T-helper 17 cell (primary cell): ENCODE measurements at places on chromosomes 3 and 15. TPM values are rescaled to one million over a fixed set of nuclear protein-coding genes. Genes with fewer than 3 reads are reported as not detected.

GRCh38 chr3:196268284-196269163 lies 19.0 kb downstream of the PCYT1A start:
- DNase-seq = no peak
- peaks cover 17% of the 10 kb centered on the region for H3K36me3 ChIP-seq
- no peaks in the 10 kb centered on the region for H3K27me3 ChIP-seq
- peak overlapping the region; percentile 91 for H3K27ac ChIP-seq

GRCh38 chr15:39478996-39479395 lies 101.9 kb upstream of the THBS1 start:
- H3K4me1 ChIP-seq = peaks cover 10% of the 10 kb centered on the region
- no peak for DNase-seq

GRCh38 chr3:178083906-178084866 lies 452.1 kb upstream of the KCNMB2 start:
- peaks cover 4% of the 10 kb centered on the region for H3K27me3 ChIP-seq
- H3K4me3 ChIP-seq = peak overlapping the region; percentile 58
- H3K27ac ChIP-seq = peak overlapping the region; percentile 85
- H3K4me1 ChIP-seq = peaks cover 15% of the 10 kb centered on the region

DNA sequence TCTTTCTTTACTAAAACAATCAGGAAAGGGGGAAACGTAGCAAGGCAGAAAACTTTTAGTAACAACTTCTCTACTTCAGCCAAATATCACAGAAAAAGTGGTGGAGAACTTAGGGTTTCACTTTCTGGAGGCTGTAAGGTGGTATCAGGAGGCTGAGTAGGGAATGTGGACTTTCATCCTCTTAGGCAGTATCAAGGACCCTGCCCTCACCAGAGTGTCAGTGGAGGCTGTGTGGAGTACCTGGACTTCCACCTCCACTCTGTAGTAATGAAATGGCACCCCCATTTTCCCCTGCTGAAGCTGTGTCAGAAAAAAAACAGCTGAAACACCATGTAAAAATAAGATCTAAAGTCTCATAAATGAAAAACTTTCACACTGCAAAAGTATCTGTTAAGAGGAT lies 11.2 kb upstream of the HHLA2 start:
- H3K4me1 ChIP-seq = no peaks in the 10 kb centered on the region
- no peak overlapping the region for H3K4me3 ChIP-seq
- no peaks in the 10 kb centered on the region for H3K27me3 ChIP-seq
- no peak overlapping the region for H3K27ac ChIP-seq

DNA sequence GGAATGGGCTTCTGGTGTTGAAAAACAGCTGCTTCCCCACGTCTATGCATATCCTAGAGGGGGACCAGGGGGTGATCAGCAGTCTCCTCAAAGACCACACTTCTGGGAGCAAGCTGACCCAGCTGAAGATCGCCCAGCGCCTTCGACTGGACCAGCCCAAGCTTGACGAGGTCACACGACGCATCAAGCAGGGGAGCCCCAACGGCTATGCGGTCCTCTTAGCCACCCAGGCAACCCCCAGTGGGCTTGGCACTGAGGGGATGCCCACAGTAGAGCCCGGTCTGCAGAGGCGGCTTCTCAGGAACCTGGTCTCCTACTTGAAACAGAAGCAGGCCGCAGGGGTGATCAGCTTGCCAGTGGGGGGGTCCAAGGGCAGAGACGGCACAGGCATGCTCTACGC lies 2.5 kb downstream of the RBM15B start:
- peaks cover 34% of the 10 kb centered on the region for H3K4me1 ChIP-seq
- peak overlapping the region; percentile 85 for H3K27ac ChIP-seq
- no peak for DNase-seq
- no peaks in the 10 kb centered on the region for H3K27me3 ChIP-seq
- peak overlapping the region; percentile 75 for H3K4me3 ChIP-seq
- H3K36me3 ChIP-seq = peaks cover 4% of the 10 kb centered on the region

The BCHE gene
- not detected for total RNA-seq

The CEMIP gene
- total RNA-seq = 0.15 TPM

The HCN4 gene
- not detected for total RNA-seq

DNA sequence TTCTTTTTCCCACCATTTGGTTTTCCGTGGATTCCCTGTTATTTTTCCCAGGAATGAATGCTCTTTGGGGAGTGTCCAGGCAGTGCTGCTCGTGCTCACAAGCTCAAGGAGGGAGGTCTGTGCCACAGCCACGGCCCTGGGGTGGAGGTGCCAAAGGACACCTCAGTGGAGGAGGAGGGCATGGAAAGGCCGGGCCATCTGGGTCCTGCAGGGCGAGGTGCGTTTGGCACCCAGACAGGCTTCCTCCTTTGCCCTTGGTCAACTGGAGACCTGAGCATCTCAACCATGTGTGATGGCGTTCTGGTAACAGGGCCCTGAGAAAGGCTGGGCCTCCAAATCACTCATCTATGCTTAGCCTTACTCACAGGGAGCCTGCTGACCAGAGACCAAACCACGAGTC lies 25.4 kb downstream of the KY start:
- no peak overlapping the region for H3K27ac ChIP-seq
- H3K4me3 ChIP-seq = no peak overlapping the region
- no peak for DNase-seq
- H3K4me1 ChIP-seq = peaks cover 7% of the 10 kb centered on the region

- H3K4me1 ChIP-seq = no peaks in the 10 kb centered on the region
- H3K4me3 ChIP-seq = no peak overlapping the region
- no peak overlapping the region for H3K27ac ChIP-seq
- no peaks in the 10 kb centered on the region for H3K27me3 ChIP-seq
- no peaks in the 10 kb centered on the region for H3K36me3 ChIP-seq
Observed at GRCh38 chr15:27327467-27328025, 356.6 kb downstream of the GABRG3 start.

The PP2D1 gene
- total RNA-seq = not detected

The DUOXA2 gene
- not detected for total RNA-seq

The MORC1 gene
- total RNA-seq = not detected

- H3K4me1 ChIP-seq = no peaks in the 10 kb centered on the region
- no peak for DNase-seq
- H3K4me3 ChIP-seq = no peak overlapping the region
- H3K27me3 ChIP-seq = peaks cover 5% of the 10 kb centered on the region
- no peaks in the 10 kb centered on the region for H3K36me3 ChIP-seq
- no peak overlapping the region for H3K27ac ChIP-seq
Observed at GRCh38 chr3:56197259-56197965, 270.9 kb downstream of the ERC2 start.

- H3K36me3 ChIP-seq = no peaks in the 10 kb centered on the region
- H3K27ac ChIP-seq = peak overlapping the region; percentile 24
- no peak for DNase-seq
- H3K4me3 ChIP-seq = no peak overlapping the region
- peaks cover 9% of the 10 kb centered on the region for H3K4me1 ChIP-seq
Observed at GRCh38 chr3:99842826-99843589, 25.3 kb downstream of the CMSS1 start.

- H3K4me3 ChIP-seq = no peak overlapping the region
- DNase-seq = no peak
- no peaks in the 10 kb centered on the region for H3K36me3 ChIP-seq
- no peaks in the 10 kb centered on the region for H3K4me1 ChIP-seq
- no peak overlapping the region for H3K27ac ChIP-seq
- peaks cover 14% of the 10 kb centered on the region for H3K27me3 ChIP-seq
Observed at GRCh38 chr15:52278636-52279367, 16.8 kb downstream of the MYO5C start.

GRCh38 chr15:45647828-45648227 lies 13.0 kb downstream of the SQOR start:
- H3K27ac ChIP-seq = peak overlapping the region; percentile 88
- peaks cover under 1% of the 10 kb centered on the region for H3K36me3 ChIP-seq
- no peak for DNase-seq
- H3K27me3 ChIP-seq = no peaks in the 10 kb centered on the region

DNA sequence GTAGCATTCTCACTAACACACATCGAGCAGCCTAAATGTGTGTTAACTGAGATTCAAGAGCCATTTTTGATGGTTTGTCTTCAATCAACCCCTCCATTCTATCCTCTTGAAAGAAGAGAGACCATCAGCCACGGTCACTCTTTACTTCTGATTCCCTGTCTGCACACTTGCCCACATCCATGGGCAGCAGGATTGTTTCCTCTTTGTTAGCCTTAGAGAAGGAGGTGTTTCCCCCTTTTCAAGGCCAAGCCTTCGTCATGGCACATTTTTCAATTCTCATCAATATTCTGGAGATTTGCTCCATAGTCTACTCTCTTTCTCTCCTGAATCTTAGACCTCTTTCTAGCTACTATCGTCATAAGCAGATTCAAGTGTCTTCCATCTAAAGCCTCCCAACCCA lies 522.4 kb upstream of the NAALADL2 start:
- no peak overlapping the region for H3K27ac ChIP-seq
- H3K4me1 ChIP-seq = no peaks in the 10 kb centered on the region
- no peak overlapping the region for H3K4me3 ChIP-seq
- DNase-seq = no peak

GRCh38 chr15:39786447-39787056 lies 3.9 kb upstream of the FSIP1 start:
- H3K27me3 ChIP-seq = no peaks in the 10 kb centered on the region
- no peak for DNase-seq
- no peak overlapping the region for H3K4me3 ChIP-seq
- H3K4me1 ChIP-seq = peaks cover 31% of the 10 kb centered on the region
- H3K27ac ChIP-seq = peak overlapping the region; percentile 39

- peaks cover 12% of the 10 kb centered on the region for H3K27me3 ChIP-seq
- no peak for DNase-seq
- H3K4me3 ChIP-seq = no peak overlapping the region
- H3K27ac ChIP-seq = no peak overlapping the region
- H3K36me3 ChIP-seq = no peaks in the 10 kb centered on the region
Observed at GRCh38 chr15:59307165-59307537, 65.5 kb downstream of the MYO1E start.

GRCh38 chr3:113110267-113110666 lies 101.1 kb upstream of the BOC start:
- peaks cover 5% of the 10 kb centered on the region for H3K4me1 ChIP-seq
- DNase-seq = no peak
- H3K27ac ChIP-seq = no peak overlapping the region
- H3K36me3 ChIP-seq = peaks cover 3% of the 10 kb centered on the region
- H3K4me3 ChIP-seq = no peak overlapping the region

The CP gene
- total RNA-seq = not detected

GRCh38 chr3:29484633-29485032 lies 203.8 kb downstream of the RBMS3 start:
- DNase-seq = no peak
- no peak overlapping the region for H3K4me3 ChIP-seq

DNA sequence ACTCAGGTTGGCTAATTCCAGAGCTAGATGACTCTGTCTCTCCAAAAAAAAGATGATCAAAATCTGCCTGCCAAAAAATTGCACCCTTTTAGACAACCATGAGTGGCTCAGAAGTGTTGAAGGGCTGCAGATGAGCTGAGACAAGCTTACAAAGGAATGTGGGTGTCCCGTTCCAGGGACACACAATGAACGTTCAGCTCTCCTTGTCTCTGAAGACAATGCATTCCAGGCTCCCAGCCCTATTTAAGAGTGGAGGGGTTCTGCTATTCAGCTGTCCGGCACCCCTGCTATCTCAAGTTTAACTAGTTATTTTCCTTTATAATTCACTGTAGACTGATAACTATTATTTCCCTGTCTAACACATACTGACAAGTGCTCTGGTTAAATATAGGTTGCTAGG lies 355.1 kb upstream of the WNT5A start:
- no peak overlapping the region for H3K27ac ChIP-seq
- no peak overlapping the region for H3K4me3 ChIP-seq
- H3K36me3 ChIP-seq = no peaks in the 10 kb centered on the region
- no peak for DNase-seq

DNA sequence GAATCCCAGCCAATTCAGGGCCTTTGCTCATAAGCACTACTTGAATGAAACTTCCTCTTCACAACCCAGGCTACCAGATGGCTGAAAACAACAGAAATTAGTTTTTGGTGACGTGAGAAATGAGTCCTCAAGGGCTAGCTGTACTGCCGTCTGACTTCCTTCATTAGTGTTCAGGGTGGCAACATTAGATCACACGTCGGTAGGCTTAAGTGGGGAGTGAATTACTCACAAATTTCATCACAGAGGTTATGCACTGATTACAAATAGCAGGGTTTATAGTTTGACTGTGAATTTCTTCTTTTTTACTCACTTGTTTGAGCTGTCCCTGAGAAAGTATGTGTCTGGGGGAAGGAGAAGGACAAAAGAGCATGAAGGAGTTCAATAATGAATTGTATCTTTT lies 397.2 kb downstream of the GAP43 start:
- H3K4me3 ChIP-seq = no peak overlapping the region
- H3K27me3 ChIP-seq = peaks cover 6% of the 10 kb centered on the region
- no peaks in the 10 kb centered on the region for H3K4me1 ChIP-seq
- H3K36me3 ChIP-seq = no peaks in the 10 kb centered on the region

The OXTR gene
- total RNA-seq = not detected

DNA sequence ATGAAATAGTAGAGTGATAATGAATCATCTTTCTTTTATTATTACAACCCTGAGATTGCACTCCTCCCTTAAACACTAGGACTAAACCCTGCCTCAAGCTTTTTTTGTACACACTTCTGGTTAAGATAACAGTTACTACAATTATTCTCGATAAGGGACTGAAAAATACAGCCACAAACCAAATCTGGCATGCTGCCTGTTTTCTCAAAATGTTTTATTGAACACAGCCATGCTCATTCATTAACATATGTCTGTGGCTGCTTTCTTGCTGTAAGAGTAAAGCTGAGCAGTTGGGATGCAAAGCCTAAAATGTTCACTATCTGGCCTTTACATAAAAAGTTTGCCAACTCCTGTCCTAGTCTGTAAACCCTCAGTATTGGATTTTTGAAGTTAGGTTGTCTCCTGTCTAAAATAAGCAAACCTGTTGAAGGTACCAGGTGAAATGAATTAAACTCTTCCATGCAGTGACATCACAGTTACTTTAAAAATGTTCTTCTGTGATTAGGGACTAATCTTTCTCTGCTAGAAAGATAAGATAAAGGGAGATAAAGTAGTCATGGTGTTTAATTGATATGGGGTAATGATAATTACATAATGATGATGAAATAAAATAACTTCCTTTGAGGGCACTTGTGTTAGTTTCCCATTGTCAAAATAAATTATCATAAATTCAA lies 218.2 kb downstream of the STXBP5L start:
- no peak for DNase-seq
- H3K36me3 ChIP-seq = no peaks in the 10 kb centered on the region
- no peaks in the 10 kb centered on the region for H3K4me1 ChIP-seq
- H3K27ac ChIP-seq = no peak overlapping the region
- no peaks in the 10 kb centered on the region for H3K27me3 ChIP-seq

DNA sequence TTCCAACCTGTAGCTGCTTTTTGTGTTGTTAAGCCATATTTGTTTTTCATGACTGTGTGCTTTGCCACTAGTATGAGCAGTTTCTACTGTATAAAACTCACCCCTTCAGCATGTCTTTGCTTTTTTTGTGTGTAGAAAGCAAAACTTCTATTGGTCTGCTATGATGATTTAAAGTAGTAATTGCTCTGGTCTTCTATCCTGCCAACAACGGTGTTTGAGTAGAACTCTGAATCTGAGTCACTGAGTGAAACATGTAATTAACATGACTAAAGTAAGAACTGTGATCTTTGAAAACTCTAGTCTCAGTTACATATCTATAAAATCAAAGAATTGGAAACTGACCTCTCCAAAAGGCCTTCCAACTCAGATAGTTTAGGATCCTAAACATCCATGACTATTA lies 133.6 kb downstream of the TPRG1 start:
- DNase-seq = no peak
- H3K36me3 ChIP-seq = no peaks in the 10 kb centered on the region
- H3K4me3 ChIP-seq = no peak overlapping the region
- H3K27ac ChIP-seq = no peak overlapping the region
- H3K27me3 ChIP-seq = no peaks in the 10 kb centered on the region
- H3K4me1 ChIP-seq = no peaks in the 10 kb centered on the region

- no peak for DNase-seq
- H3K27ac ChIP-seq = peak overlapping the region; percentile 79
- H3K36me3 ChIP-seq = no peaks in the 10 kb centered on the region
- H3K4me3 ChIP-seq = no peak overlapping the region
Observed at GRCh38 chr15:65550681-65551098, 20.4 kb downstream of the HACD3 start.
